ENCODE measurements at places on chromosomes 16 and 17.

- no peak for DNase-seq
Measured at GRCh38 chr16:50260206-50261159, 5.9 kb upstream of the ADCY7 start.

DNA sequence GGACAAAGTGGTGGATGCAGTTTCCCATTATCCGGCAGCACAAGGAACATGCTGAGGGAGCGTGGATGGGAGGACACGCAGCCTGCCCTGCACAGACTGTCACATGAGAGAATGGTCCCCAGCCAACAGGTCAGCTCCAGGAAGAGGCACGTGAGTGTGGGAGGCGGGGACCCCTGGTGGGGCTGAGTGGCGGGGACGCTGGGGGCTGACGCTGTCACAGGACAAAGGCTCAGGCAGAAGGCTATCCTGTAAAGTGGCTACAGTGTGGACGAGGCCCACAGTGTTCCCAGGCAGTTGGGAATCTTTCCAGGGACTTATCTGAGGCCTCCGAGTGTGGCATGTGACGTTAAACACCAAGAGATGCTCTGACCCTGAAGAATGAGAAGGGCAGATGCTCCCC lies 30.4 kb downstream of the MBTPS1 start:
- no peak for DNase-seq

GRCh38 chr16:84995663-84996062 lies 15.7 kb downstream of the ZDHHC7 start:
- DNase-seq, result no peak

DNA sequence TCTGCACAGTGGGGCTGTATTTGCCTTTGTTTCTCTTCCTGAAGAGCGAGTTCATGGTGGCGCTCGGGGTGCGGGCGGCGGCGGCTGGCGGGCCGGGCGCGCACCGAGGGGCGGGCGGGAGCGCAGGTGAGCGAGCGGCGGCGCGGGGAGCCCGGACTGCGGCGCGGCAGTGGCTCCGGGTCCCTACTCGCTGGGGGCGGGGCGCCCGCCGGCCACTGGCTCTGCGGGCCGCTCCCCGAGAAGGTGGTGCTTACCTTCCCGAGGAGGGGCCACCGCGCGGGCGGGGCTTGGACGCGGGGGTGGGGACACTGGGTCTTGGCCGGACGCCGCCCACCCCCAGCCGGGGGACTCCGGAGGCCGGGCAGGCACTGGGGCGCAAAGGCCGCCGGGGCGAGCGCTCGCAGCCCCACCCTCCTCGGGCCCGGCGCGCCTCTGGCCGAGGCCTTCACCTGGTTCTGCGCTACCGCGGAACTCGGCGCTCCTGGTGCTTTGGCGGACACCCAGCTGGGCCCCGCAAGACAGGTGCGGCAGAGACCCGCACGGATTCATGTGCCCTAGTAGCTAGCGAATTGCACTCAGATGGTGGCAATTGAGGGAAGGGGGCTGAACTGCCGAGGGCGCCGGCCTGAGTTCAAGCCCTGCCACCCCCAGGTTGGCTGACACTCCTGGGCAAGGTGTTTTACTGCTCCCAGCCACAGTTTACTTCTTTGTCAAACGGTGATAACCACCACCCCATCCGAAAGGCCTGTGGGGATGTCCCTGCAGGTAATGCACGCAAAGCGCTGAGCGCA lies at the start of gene PPL:
Gene PPL, minus strand, starts transcription at position 158 of the 791 bp plus-strand sequence. Its CDS starts 103 bp downstream, at position 55.
- no peak for DNase-seq

DNA sequence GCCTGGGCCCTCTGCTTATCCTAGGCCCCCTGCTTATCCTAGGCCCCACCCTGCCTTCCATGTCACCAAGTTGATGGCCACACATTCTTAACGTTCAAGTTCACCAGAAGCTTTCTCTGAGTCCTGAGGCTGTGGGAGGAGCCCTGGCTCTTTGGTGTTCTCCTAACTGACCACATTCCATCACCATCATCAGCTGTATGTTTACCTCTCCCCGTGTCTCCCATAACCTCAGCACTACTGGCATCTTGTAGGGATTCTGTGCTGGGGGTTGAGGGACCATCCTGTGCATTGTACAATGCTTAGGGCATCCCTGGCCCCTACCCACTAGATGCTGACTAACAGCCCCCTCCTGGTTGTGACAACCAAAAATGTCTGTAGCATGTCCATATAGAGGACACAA lies 99.3 kb downstream of the NDE1 start:
- DNase-seq, result no peak
